ENCODE measurements at places on chromosomes 3 and 15. TPM values are rescaled to one million over a fixed set of nuclear protein-coding genes. Genes with fewer than 3 reads are reported as not detected.

- DNase-seq: no peak
Observed at GRCh38 chr3:133713347-133713746, 32.8 kb upstream of the TF start.

DNA sequence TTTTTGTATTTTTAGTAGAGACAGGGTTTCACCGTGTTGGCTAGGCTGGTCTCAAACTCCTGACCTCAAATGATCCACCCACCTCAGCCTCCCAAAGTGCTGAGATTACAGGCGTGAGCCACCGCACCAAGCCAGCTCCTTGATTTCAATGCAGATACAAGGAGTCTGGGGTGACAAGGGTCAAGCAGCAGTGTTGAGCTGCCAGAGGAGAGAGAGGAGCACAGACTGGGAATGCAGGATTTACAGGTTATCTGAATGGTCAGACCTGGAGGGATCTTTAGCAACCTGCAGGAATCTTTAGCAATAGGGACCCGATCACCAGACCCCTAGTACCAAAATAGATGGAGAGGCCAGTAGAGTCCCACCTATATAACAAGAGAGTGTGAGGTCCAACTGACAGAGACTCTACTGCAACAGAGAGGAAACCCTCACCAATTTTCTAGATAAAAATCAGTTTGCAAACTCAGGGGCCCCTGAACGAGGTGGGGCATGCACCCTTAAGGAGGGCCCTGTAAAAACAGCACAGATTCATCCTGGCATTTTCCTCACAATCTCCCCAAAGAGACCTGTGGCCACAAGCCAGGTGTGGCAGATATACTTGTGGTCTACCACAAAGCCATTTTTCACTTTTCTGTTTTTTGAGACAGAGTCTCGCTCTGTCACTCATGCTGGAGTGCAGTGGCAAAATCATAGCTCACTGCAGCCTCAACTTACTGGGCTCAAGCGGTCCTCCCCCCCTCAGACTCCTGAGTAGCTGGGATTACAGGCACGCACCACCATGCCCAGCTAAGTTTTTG, 10.7 kb upstream of the SHISA5 start:
- DNase-seq: peak; percentile 19

Gene SLC9C1
- total RNA-seq: not detected

Gene MESP1
- total RNA-seq: 2.7 TPM

DNA sequence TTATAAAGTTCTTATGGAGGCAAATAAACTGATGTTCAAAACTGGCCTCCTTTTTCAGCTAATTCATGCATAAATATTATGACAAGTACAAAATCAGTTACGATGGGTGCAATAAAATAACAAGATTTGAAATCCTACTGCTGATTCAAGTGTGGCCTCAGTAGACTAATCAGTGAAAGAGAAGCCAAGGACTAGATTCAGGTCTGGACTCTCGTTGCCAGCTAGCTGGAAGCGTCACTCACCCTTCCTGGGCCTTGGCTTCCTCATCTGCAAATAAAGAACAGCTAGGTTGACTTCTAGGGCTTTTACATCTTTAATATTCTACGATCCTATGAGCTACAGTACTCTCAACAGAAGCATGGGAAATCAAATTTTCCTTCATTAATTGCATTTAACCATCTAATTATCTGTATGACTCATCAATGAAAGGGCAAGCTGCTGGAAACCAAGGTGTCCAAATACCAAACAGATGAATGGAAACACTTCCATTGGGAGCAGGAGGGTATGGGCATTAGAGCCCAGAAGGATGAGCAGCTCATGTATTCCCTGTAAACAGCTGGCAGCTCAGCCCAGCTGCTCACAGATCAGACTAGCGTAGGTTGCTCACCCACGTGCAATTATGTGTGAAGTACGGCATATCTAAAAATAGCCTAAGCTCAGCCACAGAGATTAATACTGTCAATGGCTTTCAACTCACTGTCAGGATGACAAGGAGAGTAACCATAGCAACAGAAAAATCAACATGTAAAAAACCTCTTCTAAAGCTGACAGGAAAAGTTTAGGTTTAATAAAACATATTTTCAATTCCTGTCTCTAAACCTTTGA, 294.8 kb downstream of the PLCL2 start:
- no peak for DNase-seq

GRCh38 chr15:50353251-50353974, 1.6 kb downstream of the GABPB1 start:
- no peak for DNase-seq

Gene IL20RB
- total RNA-seq: 0.94 TPM

GRCh38 chr15:65979316-65979715, 110.0 kb downstream of the RAB11A start:
- DNase-seq: no peak

Data from chondrocyte (in vitro differentiated cells).